CD4-positive, alpha-beta T cell treated with Interferon gamma for 1 hour (primary cell): ENCODE measurements at places on chromosomes 7 and 10.

GRCh38 chr7:116951366-116952292 is 1.7 kb upstream of the ST7 start:
- DNase-seq, result no peak

DNA sequence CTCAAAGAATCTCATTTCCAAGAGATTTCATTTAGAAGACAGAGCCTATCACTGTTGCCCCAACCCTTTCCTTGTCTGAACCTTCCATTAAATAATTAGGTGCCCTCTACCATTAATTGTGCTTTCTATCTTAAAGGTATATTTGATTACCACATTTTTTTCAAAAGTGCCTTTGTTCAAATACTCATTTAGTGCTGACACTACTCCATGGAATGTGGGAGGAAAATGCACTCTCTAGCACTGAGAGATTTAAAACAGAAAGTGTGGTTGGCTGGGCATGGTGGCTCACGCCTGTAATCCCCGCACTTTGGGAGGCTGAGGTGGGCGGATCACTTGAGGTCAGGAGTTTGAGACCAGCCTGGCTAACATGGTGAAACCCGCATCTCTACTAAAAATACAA is 119.8 kb downstream of the CACNA2D1 start:
- DNase-seq, result no peak

DNA sequence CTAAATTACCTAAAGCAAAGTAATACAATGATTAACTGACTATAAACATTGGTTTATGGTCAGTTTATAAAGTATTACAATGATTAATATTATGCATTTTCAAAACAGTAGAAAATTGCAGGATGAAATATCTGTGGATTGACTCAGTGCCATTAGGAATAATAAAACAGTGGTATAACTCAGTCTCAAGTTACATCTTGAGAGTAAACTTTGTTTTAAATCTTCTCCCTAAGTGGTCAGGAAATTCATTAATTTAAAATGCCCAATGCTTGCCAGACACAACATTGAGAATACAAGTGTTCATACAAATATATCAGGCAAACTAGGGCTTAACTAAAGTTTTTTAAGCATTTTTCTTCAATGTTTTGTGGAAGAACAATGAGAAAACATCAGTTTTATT is 257.8 kb downstream of the ETV1 start:
- no peak for DNase-seq

GRCh38 chr7:78864339-78864738 is 589.1 kb downstream of the MAGI2 start:
- no peak for DNase-seq
